ENCODE measurements at places on chromosomes 11 and 22.

- DNase-seq, result no peak
Measured at GRCh38 chr22:47059701-47060161, 297.3 kb downstream of the TBC1D22A start.

GRCh38 chr11:62508336-62509058, 38.1 kb downstream of the AHNAK start:
- DNase-seq, result no peak

DNA sequence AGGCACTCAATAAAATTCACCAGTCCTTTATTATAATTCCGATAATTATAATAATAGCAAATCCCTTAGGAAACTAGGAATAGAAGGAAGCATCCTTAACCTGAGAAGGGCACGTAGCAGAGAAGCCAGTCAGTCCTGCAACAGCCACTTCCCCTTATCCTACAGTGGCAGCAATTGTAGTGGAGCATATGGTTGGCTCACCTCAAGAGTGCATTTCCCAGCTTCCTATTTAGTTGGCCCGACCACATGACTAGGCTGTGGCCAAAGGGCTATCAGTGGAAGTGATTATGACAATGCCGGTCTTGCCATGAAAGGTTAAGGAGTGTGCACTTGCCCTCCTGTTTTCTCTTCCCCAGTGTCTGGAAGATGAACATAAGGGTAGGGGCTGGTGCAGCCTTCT, 27.0 kb downstream of the TESMIN start:
- no peak for DNase-seq

- DNase-seq, result no peak
Measured at GRCh38 chr11:69137151-69137844, 18.4 kb upstream of the SMIM38 start.

GRCh38 chr11:16883174-16883573, 131.0 kb downstream of the PLEKHA7 start:
- peak; percentile 46 for DNase-seq

DNA sequence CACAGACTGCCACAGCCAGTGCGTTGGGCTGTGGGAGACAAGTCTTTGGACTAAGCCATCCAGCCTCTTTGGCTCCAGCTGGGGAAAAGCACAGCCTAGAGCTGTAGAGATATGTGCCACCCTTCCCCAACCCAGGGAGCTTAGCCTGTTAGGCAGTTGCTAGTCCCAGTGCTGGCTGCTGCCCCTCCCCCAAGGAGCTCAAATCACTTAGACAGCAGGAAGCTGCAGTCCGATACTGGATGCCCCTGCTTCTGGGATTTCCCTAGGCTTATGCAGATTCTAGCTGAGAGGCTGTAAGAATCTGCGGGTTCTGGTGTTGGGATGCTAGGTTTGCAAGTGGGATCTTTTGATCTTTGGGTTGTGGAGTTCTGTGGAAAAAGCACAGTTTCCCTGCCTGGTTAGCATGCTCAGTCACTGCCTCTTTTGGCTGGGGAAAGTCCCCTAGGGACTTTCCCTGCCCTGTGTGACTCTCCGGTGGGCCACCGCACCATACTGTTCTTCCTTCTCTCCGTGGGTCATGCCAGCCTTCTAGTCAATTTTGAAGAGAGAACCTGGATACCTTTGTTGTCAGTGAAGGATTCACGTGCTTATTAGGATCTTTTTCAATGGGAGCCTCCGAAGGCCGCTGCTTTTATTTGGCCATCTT, 792.0 kb downstream of the KCNA4 start:
- no peak for DNase-seq

DNA sequence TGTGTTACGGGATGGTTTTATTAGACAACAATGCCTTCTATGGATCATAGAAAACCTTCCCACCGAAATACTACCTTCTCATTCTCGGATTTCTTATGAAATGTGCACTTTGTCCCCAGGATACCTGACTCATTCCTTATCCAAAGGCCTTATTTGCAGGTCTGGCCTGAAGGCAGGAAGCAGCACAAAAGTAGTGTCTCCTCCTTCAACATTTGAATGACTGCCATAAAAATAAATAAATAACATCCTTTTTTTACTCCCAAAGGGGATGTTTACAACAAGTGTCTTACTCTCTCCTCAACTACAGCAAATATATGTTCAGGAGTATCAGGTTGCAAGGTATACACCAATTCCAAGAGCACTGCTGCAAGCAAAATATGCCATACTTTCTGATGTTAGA, 41.6 kb upstream of the PAK1 start:
- no peak for DNase-seq

- no peak for DNase-seq
Measured at GRCh38 chr11:83235825-83236224, 42.3 kb downstream of the ANKRD42 start.

- no peak for DNase-seq
Measured at GRCh38 chr11:41121600-41121999, 337.9 kb downstream of the LRRC4C start.

DNA sequence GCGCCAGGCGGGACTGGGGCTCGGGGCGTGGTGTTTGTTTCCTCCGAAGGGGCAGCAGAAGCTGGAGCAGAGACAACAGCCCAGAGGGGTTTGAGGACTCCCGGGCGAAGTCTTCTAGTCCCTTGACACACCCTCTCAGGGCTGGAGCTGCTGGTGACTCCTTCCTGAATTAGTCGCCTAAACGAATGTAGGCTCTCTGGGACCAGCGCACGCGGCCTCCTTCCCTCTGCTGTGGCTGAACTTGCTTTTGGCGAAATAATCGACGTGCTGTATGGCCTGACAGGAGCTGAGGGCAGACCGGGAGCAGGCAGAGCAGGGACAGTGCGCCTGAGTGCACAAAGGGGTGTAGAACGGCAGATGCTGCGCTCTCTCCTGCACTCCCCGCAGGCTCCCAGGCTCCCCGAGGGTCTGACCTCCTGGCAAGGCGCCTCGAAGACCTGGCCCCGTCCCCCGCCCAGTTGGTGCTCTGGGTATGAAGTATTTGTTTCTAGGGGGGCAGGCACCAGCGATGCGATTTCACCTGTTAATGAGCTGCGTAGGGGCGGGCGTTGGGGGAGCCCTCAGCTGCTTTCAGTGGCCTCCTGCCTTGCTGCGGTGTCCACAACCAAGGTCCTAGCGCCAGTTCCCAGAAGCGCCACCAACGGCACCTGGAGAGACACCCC, 5.3 kb downstream of the SLC17A6 start:
- no peak for DNase-seq

DNA sequence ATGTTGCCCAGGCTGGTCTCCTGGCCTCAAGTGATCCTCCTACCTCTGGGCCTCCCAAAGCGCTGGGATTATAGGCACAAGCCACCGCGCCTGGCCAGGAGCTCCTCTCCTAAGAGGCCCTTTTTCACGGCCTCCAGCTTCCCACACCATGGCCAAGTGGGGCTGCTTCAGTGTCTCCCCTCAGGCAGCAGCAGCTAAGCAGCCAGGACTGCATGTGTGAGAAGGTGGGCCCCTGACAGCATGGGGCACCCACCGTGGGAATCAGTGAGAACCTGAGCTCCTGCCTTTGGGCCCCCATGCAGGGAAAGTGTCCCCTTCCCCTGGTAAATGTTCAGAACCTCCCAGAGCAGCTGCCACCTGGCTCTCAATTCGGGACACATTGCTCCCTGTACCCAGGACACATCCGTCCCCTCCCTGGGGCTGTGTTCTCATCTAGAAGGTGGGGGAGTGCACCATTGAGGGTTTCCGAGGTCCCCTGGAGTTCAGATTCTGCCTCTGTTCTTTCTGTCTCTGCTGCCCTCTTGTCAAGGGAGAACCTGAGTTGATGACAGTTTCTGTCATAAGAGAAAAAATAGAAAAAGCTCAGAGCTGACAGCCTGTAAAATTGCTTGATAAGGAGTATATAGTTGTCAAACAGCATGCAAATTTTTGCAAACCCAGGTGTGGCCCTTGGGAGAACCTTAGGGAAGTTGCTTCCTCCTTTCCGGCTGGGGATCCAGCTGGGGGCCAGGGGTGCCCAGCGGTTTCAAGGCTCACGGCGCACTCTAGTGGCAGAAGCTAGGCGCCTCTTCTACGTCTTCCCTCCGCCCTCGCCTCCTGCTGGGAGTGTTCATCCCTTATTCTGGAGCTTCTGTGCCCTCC, 29.7 kb downstream of the FAM83F start:
- DNase-seq, result no peak

DNA sequence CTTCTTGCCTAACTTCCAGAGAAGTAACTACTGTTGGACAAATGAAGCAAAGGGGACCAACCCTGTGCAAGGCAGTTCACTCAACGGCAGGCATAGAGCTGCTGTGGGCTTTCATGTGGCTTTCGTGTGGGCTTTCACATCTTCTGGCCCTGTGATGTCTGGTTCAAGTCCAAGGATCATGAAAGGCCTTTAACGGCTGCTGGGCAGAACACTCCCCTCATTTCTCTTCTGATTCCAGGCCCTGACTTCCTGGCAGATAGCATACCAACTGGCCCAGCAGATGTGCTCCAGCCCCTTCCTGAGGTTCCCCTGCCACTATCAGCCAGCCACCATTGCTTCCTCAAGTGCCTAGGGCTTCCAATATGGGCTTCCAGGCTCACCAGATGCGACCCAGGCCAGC, 28.7 kb upstream of the CTR9 start:
- peak; percentile 89 for DNase-seq

- DNase-seq, result no peak
Measured at GRCh38 chr11:19237813-19238212, 2.9 kb downstream of the E2F8 start.

DNA sequence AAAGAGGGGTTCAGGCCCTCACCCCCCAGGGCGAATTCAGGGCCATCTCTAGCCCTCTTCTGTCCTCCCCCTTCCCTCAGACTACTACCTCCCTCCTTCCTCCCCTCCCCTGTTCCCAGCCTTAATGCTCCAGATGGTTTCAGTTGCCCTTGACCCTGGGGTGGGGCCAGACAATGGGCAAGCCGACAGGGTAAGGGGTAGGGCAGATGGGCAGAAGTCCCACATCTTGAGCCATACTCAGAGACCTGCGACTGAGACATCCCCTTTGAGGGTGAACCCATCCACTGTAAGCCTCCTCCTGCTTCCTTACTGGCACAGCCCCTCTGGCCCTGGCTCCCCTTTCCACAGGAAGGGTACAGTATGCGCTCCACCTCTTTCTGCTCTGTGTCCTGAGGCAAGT, 1.9 kb downstream of the RHBDD3 start:
- no peak for DNase-seq

- DNase-seq, result no peak
Measured at GRCh38 chr11:121159741-121160140, 58.7 kb downstream of the TECTA start.

GRCh38 chr11:22347857-22348487, 9.8 kb downstream of the SLC17A6 start:
- DNase-seq, result no peak

GRCh38 chr22:22683668-22684361, 39.4 kb downstream of the GGTLC2 start:
- no peak for DNase-seq

GRCh38 chr11:94539420-94539819, 4.3 kb upstream of the FUT4 start:
- DNase-seq, result no peak

GRCh38 chr11:18282626-18283025, 16.6 kb downstream of the SAA1 start:
- DNase-seq, result no peak

GRCh38 chr11:78223320-78223954, 34.7 kb downstream of the USP35 start:
- no peak for DNase-seq

DNA sequence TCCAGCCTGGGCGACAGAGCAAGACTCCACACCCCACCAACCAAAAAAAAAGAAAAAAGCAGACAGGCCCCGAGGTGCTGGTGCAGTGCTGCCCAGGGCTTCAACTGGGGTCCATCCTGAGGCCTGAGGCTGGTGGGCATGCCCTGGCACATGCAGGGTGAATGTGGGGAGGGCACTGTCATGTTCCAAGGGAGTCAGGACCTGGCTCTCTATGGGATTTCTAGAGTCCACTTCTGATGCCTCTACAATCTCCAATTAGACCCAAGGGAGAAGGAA, 10.1 kb downstream of the CENPM start:
- DNase-seq, result no peak

DNA sequence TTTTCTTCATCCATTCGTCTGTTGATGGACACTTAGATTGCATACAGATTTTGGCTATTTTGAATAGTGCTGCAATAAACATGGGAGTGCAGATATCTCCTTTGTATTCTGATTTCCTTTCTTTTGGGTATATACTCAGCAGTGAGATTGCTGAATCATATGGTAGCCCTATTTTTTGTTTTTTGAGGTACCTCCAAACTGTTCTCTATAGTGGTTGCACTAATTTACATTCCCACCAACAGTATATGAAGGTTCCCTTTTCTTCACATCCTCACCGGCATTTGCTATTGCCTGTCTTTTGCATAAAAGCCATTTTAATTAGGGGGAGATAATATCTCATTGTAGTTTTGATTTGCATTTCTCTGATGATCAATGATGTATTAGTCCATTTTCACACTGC, 96.1 kb downstream of the PRR5L start:
- peak; percentile 49 for DNase-seq

DNA sequence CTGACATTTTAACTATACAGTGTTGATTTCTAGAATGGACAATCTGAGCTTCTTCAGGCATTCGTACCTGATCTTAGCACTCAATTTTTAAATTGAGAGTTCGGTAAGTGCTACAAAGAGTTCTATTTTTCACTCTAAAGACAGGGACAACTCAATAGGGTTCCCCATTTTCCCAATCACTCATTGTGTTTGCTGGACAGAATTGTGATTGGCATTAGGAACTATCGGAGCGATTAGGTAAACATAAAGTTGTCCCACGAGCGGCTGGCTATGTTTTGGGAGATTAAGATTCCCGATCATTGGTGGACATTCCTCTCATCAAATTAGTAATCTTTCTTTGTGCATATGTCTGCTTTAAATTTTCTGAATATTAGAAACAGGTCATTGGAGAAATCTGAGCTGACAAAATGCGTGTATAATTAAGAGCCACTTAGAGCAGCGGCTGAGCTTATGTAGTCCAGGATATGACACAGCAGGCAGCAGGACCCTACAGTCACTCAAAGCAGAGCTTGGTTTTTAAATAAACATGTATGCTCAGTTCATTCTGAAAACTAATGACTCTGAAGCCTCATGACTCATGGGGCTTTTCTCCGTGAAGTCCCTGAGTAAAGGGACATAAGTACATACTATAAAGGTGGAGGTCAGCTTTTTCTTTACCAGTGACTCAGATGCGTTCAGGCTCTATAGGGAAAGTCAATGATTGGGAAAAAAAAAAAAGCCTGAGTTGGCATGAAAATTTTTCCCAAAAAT, 109.4 kb downstream of the GRIA4 start:
- no peak for DNase-seq

GRCh38 chr11:122248131-122248530, 132.1 kb upstream of the BLID start:
- DNase-seq, result no peak

DNA sequence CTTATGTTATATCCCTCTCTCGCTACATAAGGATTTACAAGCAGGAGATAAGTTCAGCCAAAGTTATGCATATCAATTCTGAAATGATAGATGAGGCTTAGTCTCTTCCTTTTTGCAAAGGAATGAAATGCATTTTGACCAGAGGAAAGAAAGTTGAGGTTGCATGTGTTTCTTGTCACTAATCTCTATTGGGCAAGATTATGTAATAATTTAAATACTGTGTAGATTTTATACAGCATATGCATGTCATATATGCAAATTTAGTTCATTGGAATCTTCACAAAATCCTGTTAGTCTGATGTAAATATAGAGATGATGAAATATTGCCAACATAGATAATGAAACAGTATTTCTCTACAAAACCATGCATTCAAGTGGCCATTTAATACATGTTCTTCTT, 858.7 kb upstream of the RAG2 start:
- no peak for DNase-seq

GRCh38 chr11:12802418-12803085, 128.3 kb downstream of the TEAD1 start:
- DNase-seq, result no peak
